ENCODE measurements at places on chromosomes 4 and X.

DNA sequence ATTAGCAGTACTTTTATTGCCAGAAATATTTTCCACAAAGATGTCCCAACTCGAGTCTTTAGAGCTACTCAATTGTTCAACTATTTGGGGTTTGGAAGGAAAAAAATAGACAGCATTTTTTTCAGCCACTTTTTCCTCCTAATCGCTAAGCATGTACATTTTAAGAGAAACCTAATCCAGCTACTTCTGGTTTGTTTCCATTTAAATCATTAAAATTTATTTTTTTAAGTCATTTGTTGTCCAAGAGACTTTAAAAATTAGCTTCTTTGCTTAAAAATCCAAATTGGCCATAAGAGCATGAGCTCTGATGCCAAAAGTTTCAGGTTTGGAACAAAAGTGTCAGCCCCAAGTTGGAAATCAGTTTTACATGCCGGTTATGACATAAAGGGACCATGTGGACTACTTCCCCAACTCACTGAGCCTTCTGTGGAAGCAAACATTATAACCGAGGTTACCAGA lies 186.3 kb upstream of the INTU start:
- H3K27me3 ChIP-seq = no peaks in the 10 kb centered on the region
- H3K4me3 ChIP-seq = no peak overlapping the region
- no peaks in the 10 kb centered on the region for H3K4me1 ChIP-seq
- DNase-seq = no peak
- H3K27ac ChIP-seq = no peak overlapping the region
- H3K36me3 ChIP-seq = no peaks in the 10 kb centered on the region

DNA sequence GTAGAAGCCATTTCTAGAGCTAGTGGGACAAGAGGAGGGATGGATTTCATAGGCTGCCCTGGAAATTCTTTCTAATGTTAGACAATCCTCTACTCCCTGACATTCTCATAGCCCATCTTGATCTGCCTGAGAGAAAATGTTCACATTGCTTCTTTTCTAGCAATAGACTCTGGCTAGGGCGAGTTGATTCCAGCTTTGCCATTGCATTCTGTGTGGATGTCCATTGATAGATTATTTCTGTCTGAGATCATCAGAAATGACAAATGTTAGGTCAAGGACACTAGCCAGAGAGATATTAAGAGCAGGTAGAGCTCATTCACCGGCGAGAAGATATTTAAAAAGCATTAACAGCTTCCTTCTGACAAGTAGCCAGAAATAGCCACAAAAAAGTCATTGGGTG lies 184.7 kb downstream of the LDB2 start:
- no peak overlapping the region for H3K4me3 ChIP-seq
- H3K27me3 ChIP-seq = no peaks in the 10 kb centered on the region
- H3K36me3 ChIP-seq = no peaks in the 10 kb centered on the region
- no peak for DNase-seq
- no peaks in the 10 kb centered on the region for H3K4me1 ChIP-seq

DNA sequence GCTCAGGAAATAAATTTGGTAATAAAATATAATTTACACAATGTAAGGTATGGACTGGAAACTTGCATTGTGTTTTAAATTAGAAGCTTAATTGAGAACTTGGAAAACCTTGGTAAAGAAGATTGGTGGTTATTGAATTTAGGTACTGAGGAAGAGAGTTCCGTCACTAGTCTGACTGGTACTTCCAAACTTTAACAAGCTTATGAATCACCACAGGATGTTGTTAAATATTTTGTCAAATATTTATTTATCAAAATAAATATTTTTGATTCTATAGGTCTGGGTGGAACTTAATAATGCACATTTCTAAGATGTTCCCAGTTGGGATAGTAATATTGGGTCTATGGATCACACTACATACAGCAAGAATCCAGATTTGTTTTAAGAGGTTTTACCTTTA lies 992.2 kb downstream of the ARAP2 start:
- no peak overlapping the region for H3K4me3 ChIP-seq
- no peaks in the 10 kb centered on the region for H3K36me3 ChIP-seq
- DNase-seq = no peak
- H3K27ac ChIP-seq = no peak overlapping the region

- no peak for DNase-seq
- H3K4me3 ChIP-seq = no peak overlapping the region
- H3K36me3 ChIP-seq = no peaks in the 10 kb centered on the region
- no peaks in the 10 kb centered on the region for H3K4me1 ChIP-seq
Observed at GRCh38 chr4:119010909-119011606, 122.4 kb downstream of the SYNPO2 start.

- H3K27ac ChIP-seq = no peak overlapping the region
- H3K4me3 ChIP-seq = no peak overlapping the region
- no peak for DNase-seq
- no peaks in the 10 kb centered on the region for H3K36me3 ChIP-seq
- no peaks in the 10 kb centered on the region for H3K4me1 ChIP-seq
- no peaks in the 10 kb centered on the region for H3K27me3 ChIP-seq
Observed at GRCh38 chrX:40496728-40497127, 84.0 kb upstream of the ATP6AP2 start.

GRCh38 chr4:37400241-37400881 lies 155.8 kb downstream of the NWD2 start:
- no peak overlapping the region for H3K4me3 ChIP-seq
- DNase-seq = no peak
- no peaks in the 10 kb centered on the region for H3K36me3 ChIP-seq
- H3K27ac ChIP-seq = no peak overlapping the region
- H3K27me3 ChIP-seq = no peaks in the 10 kb centered on the region

- H3K4me3 ChIP-seq = peak overlapping the region; percentile 54
- peaks cover 27% of the 10 kb centered on the region for H3K4me1 ChIP-seq
- no peaks in the 10 kb centered on the region for H3K36me3 ChIP-seq
- no peaks in the 10 kb centered on the region for H3K27me3 ChIP-seq
- DNase-seq = no peak
- H3K27ac ChIP-seq = peak overlapping the region; percentile 6
Observed at GRCh38 chr4:38154681-38155588, 194.7 kb downstream of the PTTG2 start.

DNA sequence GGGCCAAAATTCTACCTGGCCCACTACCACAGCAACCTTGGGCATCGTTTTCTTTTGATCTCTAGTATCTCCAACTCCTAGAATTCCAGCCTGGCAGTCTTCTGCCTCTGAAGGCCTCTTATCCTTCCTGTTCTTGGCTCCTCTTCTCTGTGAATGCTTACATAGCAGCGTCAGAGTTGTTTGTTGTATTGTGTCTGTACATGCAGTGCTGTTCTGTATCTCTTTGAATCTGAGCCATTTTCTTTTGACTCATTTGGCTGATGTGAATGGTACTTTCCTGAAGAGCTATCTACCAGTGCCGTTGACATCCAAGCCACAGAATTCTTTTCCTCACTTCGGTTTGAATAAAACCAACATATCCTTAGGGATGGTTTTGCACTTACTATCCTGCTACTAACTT lies 79.2 kb downstream of the TMEM164 start:
- no peaks in the 10 kb centered on the region for H3K36me3 ChIP-seq
- DNase-seq = no peak
- H3K4me3 ChIP-seq = no peak overlapping the region
- no peaks in the 10 kb centered on the region for H3K27me3 ChIP-seq

DNA sequence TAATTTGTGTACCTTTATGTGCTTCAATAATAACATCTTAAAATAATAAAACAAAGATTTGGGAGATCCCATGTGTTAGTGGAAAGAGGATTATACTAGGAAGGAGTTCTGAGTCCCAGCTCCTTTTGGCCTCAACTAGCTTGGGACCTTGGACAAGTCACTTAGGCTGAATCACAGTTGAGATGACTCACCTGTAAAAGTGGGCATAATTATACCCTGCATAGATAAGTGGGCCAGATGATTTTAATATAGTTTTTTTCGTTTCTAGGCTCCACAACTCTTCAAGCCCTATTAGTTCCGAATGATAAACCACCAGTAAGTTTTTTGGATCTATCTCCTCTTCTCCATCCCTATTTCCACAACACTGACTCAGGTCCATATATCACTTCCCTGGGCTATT lies 131.8 kb downstream of the ENOX2 start:
- no peaks in the 10 kb centered on the region for H3K27me3 ChIP-seq
- H3K36me3 ChIP-seq = no peaks in the 10 kb centered on the region
- H3K4me3 ChIP-seq = no peak overlapping the region
- H3K4me1 ChIP-seq = no peaks in the 10 kb centered on the region
- no peak overlapping the region for H3K27ac ChIP-seq
- no peak for DNase-seq

GRCh38 chrX:136608295-136608933 lies 39.5 kb upstream of the CD40LG start:
- no peak overlapping the region for H3K27ac ChIP-seq
- peak overlapping the region; percentile 44 for H3K4me3 ChIP-seq
- DNase-seq = peak; percentile 76
- H3K4me1 ChIP-seq = no peaks in the 10 kb centered on the region

- H3K27me3 ChIP-seq = no peaks in the 10 kb centered on the region
- H3K4me3 ChIP-seq = no peak overlapping the region
- no peak overlapping the region for H3K27ac ChIP-seq
- H3K36me3 ChIP-seq = no peaks in the 10 kb centered on the region
- no peak for DNase-seq
Observed at GRCh38 chr4:35151816-35152572, 1092.3 kb downstream of the ARAP2 start.

DNA sequence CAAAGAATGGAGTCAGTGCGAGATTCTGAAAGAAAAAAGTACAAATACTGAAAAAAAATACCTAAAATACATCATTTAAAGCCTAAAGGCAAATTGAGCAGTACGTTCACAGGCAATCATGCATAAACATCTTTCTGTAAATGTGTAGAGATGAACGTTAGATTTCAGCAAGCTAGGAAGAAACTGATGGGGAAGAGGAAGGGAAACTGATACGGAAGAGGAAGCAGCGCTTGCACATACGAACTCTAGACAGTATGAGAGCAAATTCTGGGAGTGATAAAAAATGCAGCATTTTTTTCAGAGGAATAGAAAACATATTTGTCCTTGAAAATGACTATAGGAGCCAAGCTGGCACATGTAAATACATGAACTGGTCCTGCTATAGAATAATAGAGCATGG lies 9.4 kb downstream of the ANKRD50 start:
- DNase-seq = no peak
- no peak overlapping the region for H3K4me3 ChIP-seq
- H3K27ac ChIP-seq = no peak overlapping the region

DNA sequence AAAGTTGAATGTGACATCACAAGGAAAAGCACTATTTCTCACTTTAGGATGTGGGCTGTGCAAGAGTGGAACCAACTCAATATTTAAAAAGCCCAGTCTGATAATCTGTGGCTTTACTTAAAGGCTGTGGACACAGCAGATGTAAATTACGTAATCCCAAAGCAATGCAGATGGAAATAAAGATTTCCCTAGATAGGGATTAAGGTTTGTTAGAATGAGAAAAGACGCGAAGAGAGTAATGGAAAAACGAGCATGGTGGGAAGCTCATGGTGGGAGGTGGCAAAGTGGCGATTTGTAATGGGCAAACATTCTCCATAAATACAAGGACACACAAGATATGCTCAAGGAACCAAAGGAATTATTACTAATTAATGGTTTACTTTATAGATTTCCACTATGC lies 985.5 kb downstream of the FSTL5 start:
- no peaks in the 10 kb centered on the region for H3K27me3 ChIP-seq
- H3K27ac ChIP-seq = no peak overlapping the region
- H3K36me3 ChIP-seq = no peaks in the 10 kb centered on the region
- DNase-seq = no peak
- H3K4me3 ChIP-seq = no peak overlapping the region

- DNase-seq = no peak
- H3K36me3 ChIP-seq = no peaks in the 10 kb centered on the region
- H3K4me3 ChIP-seq = no peak overlapping the region
- H3K27me3 ChIP-seq = no peaks in the 10 kb centered on the region
Observed at GRCh38 chrX:11460347-11460746, 167.1 kb downstream of the AMELX start.

- no peak overlapping the region for H3K4me3 ChIP-seq
- H3K4me1 ChIP-seq = no peaks in the 10 kb centered on the region
- no peaks in the 10 kb centered on the region for H3K36me3 ChIP-seq
- H3K27ac ChIP-seq = no peak overlapping the region
- DNase-seq = no peak
Observed at GRCh38 chrX:31499109-31499508, 427.3 kb upstream of the FTHL17 start.

GRCh38 chr4:5866841-5867813 lies 25.8 kb downstream of the CRMP1 start:
- no peaks in the 10 kb centered on the region for H3K36me3 ChIP-seq
- no peak overlapping the region for H3K4me3 ChIP-seq
- peaks cover 20% of the 10 kb centered on the region for H3K4me1 ChIP-seq
- H3K27me3 ChIP-seq = no peaks in the 10 kb centered on the region

DNA sequence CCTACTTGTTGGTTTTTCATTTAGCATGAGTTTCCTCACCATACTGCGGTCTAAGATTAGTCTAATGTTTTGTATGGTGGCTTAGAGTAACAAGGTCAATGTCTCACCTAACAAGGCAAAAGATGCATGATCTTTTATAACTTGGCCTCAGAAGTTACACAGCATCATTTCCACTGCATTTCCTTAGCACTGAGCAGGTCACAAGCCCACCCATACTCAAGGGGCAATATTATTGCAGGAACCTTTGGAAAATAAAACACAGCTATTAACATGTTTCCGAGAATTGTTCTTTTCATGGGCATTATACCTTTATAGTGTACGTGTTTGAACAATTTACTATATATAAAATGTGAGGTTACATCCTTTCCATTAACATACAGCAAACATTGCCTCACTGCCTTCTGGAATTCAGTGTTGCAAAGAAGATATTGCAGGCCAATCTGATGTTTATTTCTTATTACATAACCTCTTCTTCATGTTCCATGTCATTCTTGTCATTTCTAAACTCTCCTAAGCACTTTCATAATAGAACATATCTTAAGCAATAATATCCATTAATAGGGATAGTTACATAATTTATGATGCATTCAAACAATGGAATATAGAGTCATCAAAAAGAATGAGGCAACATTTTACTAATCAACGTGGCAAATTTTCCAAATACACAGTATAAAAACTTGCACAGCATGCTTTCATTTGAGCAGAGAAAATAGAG lies 153.8 kb downstream of the AREG start:
- no peaks in the 10 kb centered on the region for H3K4me1 ChIP-seq
- H3K36me3 ChIP-seq = no peaks in the 10 kb centered on the region
- H3K27me3 ChIP-seq = no peaks in the 10 kb centered on the region
- no peak for DNase-seq

GRCh38 chr4:121034017-121034416 lies 38.3 kb downstream of the NDNF start:
- H3K36me3 ChIP-seq = no peaks in the 10 kb centered on the region
- H3K4me1 ChIP-seq = no peaks in the 10 kb centered on the region
- no peak overlapping the region for H3K4me3 ChIP-seq
- DNase-seq = no peak

GRCh38 chrX:13142891-13143290 lies 98.5 kb upstream of the FAM9C start:
- no peak for DNase-seq
- H3K27ac ChIP-seq = no peak overlapping the region
- H3K36me3 ChIP-seq = no peaks in the 10 kb centered on the region
- H3K4me3 ChIP-seq = no peak overlapping the region
- H3K27me3 ChIP-seq = no peaks in the 10 kb centered on the region
- H3K4me1 ChIP-seq = no peaks in the 10 kb centered on the region

Measured in CD4-positive, CD25-positive, alpha-beta regulatory T cell (primary cell).